RCC 7860 (cell line): ENCODE measurements at places on chromosomes 5 and 9.

DNA sequence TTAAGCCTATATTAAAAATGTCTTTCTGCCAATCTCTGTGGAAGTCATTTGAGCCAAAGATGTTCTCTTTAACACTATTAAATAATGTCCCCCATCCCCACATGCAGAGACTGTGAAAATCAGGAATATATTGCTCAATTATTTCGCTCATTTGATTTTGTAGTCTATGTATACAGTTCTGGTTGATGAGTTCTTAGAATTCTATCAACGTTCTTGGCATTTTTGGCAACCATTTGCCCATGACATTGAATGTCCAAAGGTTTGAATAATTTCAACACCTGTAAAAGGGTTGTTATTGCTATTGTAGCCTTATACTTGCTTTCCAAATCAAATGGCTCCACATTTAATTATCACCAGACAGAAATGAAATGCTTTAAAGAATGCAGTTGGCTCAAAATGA, 536.1 kb downstream of the CAAP1 start:
- no peak for DNase-seq

DNA sequence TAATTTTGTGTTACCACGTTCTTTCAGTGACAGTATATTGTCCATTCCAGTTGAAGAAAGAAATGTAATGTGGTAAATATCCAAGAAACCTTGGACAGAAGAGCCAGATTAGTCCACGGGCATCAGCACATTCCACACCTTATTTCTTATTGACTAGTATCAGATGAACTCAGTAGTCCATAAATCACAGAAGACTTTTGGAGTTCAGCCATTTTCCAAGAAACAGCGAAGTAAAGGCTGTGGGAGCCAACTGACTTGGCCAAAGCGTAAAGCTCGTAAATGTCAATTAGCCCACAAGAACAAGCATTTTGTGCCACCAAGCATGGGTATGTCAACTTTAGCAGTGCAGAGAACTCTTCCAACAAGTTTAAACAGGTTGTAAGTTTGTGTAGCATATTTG, 60.2 kb upstream of the STARD4 start:
- no peak for DNase-seq

- no peak for DNase-seq
Measured at GRCh38 chr5:170746961-170747340, 36.6 kb upstream of the GABRP start.

DNA sequence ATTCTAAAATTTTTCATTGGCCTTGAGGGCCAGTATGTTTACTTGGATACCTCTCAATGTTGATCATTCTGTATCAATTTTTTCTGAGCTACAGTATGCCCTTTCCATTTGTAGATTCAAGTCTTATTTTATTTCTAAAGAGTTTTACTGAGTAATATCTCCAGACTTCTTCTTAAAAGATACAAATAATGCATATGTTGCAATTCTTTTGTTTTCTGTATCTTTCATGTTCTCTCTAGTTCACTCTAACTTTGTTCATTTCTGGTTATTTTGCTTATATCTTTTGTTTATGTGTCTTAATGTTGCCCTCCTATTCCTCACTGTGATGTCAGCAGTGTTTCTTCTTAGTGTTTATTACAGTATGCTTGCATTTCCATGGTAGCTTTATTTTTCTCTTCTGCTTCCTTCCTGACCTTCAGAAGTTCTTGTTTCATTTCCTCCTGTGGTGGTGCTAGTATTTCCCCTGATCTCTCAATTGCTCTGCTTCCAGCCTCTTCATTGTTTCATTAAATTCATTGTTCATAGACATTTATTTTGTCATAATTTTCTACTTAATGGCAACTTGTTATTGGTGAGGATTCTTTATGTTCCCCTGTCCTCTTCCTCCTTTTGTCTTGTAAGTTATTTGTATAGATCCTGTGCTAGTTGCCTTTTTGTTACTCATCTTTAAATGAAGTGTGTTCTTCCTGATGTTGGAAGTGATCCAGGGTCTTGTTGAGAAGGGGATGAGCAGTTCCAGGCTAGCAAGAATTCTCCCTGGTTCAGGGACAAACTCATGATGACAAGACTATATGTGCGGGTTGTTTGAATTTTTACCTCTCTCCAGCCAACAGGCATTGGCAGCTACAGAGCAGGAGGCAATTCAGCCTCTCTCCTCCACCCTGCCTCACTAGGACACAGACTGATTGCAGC, 160.8 kb downstream of the DEPDC1B start:
- DNase-seq: no peak

DNA sequence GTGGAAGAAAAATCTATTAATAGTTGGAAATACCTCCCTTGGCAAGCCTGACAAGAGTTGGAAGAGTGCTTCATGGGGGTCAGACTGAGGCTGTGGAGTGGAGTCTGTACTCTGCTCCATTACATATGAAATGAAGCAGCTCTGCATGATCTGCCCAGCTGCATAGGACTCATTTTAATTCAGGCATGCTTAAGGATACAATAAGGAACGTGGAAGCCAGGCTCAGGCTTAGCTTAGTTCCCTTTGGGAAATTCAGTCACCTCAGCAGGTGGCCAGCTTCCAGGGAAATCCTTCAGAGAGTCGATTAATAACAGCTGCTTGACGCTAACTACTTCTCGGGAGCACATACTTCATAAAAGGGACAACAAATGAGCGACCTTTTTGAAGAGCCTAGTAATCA, 1672.9 kb upstream of the WWC1 start:
- no peak for DNase-seq
